ENCODE measurements at places on chromosomes 12 and 14.
A peak's percentile ranks its signal among the peaks of the same experiment; 100 is the strongest.

DNA sequence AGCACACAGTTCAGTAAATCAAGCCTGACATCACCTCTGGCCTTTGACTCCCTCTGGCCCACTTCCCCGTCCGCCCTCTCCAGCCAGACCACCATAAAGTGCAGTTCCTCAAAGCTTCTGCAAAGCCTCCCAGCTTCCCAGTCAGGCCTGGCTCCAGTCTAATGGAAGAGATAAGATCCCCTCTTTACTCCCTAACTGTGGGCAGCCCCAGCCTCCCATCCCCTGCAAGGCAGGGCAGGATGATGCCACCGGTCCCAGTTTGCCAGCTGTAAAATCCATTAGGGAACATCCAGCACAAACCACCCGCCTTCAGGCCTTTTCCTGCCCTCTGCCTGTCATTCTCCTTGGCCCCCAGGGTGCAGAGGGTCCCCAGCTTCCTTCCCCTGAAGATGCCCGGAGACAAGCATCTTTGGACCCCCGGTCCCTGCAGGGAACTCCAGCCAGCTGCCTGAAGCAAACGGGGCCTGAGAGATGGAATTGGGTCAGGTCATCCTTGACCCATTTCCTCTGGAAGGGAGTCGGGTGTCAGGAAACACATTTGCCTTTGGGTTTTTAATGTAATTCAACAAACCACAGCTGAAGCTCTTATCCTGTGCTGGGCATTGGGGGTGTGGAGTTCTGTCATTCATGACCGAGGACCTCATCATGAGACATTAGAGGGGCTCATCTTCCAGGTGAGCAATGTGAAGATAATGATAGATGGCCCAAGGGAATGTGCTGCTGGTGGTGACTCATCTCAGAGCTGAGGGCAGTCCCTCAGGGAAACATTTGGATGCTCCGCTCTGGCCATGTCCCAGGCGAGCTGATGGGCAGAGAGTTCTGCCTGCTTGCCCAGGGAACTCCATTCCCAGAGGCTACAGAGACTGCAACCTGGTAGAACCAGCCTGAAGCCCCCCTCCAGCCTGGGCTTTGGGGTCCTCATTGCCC lies 93.8 kb upstream of the CLMN start:
- no peak for DNase-seq

DNA sequence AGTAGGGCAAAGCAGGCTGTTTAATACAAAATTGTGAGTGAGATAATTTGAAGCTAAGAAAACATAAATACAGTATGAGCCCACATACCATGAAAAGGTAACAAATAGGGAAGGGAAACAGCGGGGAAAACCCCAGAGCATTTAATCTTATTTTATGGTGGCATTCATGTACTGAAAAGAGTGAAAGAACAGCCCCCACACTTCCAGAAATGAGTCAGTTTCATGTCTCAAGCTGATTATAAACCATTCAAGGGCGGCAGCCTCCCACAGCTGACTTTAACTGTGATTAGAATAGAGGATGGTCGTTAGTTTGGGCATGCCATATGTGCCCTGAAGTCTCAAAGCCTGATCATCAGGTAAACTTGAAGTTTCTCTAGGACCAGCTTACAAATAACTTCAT lies 64.5 kb downstream of the FOXG1 start:
- no peak for DNase-seq

DNA sequence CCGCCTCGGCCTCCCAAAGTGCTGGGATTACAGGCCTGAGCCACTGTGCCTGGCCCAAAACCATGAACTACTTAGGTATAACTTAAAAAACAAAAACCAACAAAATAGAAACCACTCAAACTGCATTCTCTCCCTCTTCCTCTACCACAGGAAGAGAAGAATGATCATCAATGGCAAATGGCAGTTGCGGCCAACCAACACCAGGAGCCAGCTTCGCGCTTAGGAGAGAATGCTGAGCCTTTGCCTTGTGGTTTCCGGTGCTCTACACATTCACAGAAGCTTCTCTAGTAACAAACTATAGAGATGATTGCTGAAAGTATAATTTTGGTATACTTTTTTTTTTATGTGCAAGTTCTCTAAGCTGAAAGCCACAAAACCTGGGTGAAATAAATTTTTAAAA lies 17.1 kb downstream of the CATSPERB start:
- DNase-seq: no peak

GRCh38 chr14:52395728-52396127 lies 81.6 kb downstream of the PTGER2 start:
- DNase-seq: no peak

DNA sequence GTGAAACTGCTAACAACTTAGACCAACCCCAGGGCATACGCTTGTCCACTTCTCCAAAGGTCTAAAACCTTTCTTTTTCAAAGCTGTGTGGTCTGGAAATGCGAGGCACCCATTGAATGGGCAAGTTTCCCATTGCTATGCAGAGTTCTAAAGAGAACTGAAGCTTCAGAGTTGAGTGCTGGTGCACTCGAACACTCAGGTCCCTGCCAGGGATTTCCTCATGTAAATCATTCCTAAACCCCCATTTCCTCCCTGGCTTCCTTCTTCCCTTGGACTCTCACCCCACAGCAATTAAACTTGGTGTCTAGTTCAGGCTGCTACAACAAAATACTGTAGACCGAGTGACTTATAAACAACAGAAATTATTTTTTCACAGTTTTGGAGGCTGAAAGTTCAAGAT lies 2.2 kb upstream of the PXN start:
- no peak for DNase-seq

- peak; percentile 37 for DNase-seq
These were observed 137.6 kb upstream of the MAX start for GRCh38 chr14:65239938-65240296.

GRCh38 chr12:122362755-122363154 lies 59.7 kb downstream of the CLIP1 start:
- no peak for DNase-seq

DNA sequence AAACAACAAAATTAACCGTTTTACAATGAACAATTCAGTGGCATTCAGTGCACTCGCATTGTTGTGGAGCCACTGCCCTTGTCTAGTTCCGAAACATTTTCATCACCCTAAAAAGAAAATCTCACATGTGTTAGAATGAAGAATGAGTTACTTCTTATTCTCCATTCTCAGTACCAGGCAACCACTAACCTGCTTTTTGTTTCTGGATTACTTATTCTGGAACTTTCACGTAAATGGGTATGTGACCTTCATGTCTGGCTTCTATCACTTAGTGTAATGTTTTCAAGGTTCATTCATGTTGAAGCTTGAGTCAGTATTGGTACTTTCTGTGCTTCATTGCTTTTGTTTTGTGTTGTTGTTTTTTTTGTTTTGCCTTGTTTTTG lies 15.6 kb downstream of the RCOR1 start:
- no peak for DNase-seq

DNA sequence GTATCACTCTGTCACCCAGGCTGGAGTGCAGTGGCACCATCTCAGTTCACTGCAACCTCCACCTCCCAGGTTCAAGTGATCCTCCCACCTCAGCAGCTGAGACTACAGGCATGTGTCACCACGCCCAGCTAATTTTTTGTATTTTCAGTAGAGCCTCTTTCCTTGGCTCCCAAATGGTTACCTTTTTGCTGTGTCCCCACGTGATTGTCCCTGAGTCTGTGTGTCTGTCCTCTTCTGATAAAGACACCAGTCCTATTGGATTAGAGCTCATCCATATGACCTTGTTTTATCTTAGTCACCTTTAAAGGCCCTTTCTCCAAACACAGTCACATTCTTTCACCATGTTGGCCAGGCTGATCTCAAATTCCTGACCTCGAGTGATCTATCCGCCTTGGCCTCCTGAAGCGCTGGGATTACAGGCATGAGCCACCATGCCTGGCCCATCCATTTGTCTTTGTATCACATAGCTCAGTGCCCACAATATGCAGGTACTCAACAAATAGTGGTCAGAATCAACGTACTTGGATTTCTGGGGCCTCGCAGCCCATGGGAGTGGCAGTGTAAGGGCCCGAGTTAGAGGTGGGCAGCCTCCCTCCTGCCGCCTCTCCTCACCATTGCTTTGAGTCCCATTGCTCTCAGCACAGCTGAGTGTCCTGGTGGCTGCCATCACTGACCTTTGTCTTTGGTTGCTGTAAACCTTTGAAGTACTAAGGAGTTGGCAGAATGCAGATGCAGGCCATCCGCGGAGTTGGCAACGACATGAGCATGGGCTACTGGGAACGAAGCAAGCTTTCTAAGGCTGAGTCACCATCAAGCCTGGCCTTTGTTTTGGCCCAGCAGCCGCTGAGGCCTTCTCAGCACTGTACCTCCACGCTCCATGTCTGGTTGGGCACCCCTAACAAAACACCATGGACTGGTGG lies 9.3 kb downstream of the TPCN1 start:
- DNase-seq: peak; percentile 52

DNA sequence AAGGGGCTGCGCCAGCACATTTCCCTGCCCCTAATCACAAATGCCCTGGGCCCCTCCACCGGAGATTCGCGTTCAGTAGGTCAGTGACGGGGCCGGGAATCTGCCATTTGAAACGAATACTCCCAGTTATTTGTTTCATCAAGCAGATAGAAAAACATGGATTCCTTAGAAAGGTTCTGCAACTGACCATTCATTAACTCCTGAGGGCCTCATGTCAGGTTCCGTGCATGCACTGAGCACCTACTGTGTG lies 25.6 kb upstream of the UBC start:
- no peak for DNase-seq

- DNase-seq: no peak
These were observed 78.4 kb upstream of the WSCD2 start for GRCh38 chr12:108050696-108051095.

DNA sequence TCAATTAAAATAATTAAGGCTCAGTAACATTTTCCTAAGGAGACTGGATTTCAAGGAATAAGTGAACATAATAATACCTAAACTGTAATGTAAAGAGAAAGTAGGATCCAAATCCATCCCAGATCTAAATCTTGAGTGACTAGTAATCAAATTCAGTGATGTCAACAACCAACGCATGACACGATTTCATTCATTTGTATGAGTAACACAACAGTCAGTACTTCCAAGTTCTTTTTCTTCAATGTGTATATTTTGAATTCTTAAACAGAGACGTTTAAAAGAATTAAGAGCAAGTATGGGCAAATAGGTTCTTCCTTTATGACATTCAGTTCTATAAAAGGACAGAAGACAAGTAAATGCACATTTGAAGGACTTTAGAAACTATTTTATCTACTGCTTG lies 104.3 kb upstream of the CNTN1 start:
- no peak for DNase-seq

DNA sequence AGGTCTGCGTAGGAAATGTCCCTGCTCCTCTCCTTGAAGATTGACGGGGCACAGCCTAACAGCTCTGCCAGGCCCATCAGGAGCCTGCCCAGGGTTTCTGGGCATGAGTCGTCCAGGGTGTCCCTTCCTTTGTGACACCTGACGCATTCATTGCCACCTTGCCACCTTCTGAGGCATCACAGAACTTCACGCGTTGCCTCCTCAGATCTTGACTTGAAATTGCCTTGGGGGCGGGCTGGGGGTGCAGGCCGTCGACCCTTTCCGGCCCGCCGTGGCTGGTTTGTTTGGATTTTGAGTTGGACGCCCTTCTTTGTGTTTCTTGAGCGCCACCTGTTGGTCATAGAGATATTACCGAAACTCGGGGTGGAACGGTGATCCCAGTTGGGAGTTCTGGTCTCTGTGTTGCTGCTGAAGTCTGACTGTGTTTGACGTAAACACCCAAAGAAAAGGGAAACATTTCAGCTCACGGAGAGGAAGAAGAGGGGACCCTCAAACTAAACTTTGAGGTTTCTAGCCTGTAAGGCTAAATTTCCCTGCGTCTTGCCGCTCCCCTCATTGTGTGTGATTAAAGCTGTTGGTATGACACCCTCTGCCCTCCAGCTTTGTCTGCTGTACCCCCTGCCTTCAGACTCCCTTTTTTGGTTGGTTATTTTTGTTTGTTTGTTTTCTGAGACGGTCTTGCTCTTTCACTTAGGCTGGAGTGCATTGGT lies 44.6 kb downstream of the MLXIP start:
- peak; percentile 65 for DNase-seq

- no peak for DNase-seq
These were observed 9.2 kb downstream of the ASCL4 start for GRCh38 chr12:107783406-107784376.

DNA sequence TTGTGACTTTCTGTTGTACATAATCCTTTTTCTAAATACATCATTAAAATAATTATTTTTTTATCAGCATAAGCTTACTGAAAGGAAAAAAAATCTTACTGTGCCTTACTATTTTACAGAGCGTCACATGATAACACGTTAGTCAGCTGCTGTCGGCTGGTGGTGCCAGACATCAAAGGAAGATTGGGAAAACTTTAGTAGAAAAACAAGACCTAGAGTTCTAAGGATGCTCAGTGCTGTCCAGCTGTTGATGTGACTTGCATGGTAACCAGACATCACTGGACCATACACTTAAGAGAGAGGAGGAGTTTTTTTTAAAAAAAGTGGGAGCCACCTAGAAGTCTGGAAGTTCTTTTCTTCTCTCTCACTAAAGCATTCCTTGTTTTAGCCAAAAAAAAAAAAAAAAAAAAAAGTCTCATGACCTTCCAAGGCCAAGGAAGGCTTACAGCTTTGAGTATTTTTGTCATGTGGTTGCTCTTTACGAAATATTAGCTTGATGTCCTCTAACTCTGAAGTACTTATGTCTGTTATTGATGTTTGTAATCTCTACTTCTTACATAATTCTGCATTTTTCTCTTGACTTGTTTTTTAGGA lies 4.5 kb downstream of the RASSF8 start:
- peak; percentile 27 for DNase-seq

DNA sequence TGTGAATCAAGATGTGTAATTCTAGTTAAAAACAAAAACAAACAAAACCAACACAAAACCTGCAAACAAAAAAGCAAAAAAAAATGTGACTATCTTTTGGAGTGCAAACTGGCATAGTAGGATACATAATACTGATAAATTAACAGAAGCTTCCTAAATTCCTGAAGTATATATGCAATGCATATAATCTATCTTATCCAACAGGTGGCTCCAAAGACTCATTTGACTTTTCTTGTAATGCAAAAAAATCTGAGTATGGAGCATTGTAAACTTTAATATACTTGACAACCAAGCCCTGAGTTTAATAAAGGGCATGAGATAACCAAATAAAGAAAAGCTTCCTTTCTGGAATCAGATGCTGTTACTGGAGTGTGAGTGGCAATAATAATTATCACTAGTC lies 1003.6 kb downstream of the FSCB start:
- DNase-seq: no peak

DNA sequence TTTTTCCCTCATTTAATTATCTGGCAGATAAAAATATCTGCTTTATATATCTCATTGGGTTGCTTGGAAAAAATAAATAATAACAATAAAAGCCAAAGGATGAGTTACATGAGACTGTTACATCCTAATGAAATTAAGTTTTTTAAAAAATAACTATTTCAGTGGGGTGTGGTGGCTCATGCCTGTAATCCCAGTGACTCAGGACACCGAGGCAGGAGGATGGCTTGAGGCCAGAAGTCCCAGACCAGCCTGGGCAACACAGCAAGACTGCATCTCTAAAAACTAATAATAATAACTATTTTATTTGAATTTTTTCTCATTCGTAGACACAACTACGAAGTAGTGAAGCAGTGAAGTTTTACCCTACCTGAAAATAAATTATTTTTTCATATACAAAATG lies 103.3 kb downstream of the BCAT1 start:
- no peak for DNase-seq

DNA sequence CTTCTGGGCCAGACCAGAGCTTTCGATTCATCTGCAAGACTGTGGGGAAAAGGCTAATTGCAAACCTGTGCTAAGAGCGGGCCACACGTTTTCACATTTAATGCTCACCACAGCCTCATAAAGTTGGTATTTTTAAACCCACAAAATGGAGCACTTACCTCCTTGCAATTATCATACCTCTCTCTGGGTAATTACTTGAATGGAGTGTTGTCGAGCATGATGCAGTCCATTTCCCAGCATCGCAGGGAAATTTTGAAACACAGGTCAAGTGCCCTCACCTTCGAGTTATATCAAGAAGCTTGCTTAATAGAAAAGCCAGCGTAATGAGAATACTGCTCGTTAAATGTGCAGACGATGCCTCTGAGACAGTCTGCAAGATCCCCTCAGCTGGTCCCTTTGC lies 8.8 kb upstream of the IFI27L2 start:
- no peak for DNase-seq
